Activated CD4-positive, alpha-beta T cell treated with anti-CD3 and anti-CD28 coated beads, Interleukin-2, amount 50 U/mL, for 16 hours (primary cell): ENCODE measurements at places on chromosomes 11 and 22.

DNA sequence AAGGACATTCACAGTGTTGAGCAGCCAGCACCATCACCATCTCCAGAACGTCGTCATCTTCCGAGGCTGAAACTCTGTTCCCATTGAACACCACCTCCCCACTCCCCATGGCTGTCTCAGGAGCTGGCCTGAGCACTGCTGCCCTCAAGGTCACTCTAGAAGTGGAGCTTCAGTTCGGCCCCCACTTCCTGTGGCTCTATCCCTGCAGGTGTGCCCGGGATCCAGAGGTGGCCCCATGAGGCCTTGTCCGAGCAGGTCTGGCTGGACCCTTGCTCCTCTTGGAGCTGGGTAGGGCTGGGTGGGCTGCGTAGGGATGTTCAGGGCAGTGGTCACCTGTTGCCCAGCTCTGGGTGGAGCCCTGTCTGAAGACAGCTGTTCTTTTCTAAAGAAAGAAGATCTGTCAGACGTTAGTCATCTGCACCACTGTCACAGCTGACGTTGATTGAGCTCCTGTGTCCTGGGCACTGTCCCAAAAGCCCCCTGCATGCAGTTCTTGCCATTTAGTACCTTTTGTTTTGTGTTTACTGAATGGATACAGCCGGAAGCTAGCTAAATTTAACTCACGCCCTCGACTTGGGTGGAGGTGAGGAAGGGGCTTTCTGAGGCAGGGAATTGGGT is 75.5 kb upstream of the CLDN5 start:
- no peak for DNase-seq

DNA sequence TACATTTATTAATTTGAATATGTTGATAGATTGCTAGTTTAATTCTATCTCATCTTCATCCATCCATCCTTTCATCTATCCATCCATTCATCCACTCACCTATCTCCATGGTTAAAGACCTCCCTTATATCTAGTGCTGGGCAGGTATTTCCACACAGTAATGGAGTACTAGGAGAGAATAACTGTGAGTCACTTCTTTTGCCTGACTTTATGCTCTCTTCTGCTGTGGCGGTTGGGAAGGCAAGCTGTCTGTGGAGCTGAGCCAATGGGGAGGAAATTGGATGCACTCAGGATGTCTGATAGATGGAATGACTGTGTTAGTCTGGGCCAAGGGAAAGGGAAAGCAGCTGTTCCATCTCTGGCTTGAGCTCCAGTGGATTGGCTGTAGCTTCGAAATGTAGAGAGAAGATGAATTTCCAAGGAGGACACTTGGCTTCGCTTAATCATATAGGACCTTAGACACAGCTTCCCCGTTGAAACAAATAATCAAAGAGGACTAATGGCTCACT is 60.3 kb downstream of the NELL1 start:
- DNase-seq: no peak

DNA sequence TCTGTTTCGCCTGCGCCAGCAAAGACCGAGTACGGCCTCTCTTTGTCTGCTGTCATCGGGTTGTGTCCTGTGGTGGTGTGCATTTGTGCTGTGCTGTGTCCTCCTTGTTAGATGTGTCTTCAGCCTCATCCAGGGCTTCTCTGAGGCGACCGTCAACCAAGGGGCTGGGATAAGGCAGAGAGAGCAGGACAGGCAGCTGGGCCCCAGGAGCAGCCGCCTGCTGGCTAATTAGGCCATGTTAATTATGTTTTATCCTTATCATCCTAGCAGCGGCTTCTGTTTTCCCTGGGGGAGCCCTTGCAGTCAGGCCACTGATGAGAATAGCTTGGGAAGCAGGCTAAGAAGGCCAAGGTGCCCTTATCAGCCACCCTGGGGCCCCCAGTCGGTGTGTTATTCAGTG is 40.7 kb upstream of the TTC12 start:
- DNase-seq: no peak

- DNase-seq: peak; percentile 5
Observed at GRCh38 chr11:104333977-104334376, 170.0 kb upstream of the PDGFD start.

GRCh38 chr22:46303347-46303965 is 6.8 kb downstream of the GTSE1 start:
- no peak for DNase-seq

- DNase-seq: no peak
Observed at GRCh38 chr22:29443452-29443851, 5.1 kb downstream of the RFPL1 start.
